ENCODE measurements at places on chromosomes 4 and X.

- peak; percentile 17 for DNase-seq
Observed at GRCh38 chr4:164731827-164732474, 22.0 kb upstream of the SMIM31 start.

- no peak for DNase-seq
Observed at GRCh38 chr4:48939785-48940184, 33.2 kb upstream of the OCIAD2 start.

DNA sequence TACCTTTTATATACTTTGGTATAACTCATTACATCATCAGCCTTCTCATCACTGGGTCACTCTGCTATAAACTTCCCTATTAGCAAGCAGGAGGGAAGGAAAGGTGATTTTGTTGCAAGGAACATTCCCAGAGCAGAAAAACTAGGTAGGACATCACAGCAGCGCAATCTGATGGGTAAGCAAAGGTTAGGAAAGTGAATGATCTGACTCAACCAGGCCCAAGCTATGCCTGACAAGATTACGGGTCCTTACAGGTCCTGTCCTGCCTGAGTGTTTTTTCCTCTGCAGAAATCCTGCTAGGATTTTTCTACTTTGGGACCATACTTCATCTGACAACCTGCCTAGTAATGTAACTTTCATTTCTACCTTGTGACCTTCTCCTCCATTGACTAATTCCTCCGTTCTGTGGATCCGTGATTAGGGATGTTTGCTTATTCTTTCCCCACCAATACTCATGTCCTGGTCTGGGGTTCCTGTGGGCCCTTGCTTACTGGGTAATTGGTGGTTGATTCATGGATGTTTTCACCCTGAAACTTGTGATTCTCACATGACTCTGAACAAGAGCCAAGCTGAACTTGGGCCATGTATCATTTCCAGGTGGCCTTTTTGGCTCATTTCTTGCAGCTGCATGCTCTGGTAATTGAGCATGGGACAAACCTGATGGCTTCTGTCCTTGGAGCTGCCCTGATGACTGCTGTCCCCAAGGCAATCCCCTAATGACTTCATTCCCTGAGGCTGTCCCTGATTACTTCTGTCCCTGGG is 111.9 kb upstream of the KIT start:
- no peak for DNase-seq

DNA sequence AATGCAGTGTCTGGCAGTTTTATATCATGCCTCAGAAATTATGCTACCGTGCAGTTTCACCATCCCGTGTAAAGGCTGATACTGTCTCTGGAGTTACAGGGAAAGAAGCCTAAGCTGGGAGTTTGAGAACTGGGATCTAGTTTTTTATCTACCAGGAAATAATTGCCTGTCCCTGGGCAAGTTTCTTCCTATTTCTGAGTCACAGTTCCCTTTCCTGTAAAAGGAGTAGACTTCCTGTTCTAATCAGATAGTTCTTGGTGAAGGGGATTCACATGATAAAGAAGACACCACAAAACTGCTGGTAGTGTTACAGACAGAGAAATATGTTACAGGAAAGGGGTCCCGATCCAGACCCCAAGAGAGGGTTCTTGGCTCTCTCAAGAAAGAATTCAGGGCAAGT is 17.1 kb downstream of the HERC3 start:
- DNase-seq: no peak

DNA sequence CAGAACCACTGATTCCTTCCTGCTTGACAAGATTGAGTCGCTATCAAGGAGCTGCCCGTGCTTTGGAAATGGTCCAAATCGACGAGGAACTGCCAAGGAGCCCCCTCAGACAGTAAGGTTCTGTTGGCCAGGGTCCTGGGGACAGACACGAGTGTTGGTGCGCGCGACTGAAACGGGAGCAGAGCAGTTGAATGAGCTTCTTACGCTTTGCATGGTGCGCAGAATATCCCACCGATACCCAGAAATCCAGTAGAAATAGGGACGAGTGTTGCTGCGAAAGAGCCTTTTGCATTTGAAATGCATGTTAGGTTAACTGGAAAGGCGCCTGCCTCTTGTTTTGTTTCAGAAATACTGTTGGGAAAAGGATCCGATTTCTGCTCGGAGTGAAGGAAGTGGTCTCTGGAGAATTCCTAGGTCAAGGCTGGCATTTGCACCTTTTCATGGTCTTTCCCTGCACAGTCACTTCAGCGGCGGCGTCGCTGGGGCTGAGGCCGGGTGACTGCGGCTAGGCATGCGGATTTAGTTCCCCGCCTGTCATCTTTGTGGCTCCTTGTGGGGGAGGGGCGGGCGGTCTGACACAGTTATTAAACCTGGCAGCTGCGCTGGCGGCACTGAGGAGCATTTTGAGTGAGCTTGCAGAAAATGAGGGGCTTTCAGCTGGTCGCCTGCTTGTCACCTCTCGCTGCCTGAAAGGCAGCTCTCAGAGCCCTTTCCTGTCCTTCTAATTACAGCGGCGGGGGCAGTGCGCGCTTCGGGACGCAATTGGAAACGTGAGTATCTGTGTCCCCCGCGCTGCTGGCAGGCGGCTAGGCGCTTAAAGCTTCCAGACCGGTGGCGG is 51.5 kb upstream of the TRIM2 start:
- peak; percentile 17 for DNase-seq

GRCh38 chr4:128793859-128794672 is 15.4 kb upstream of the JADE1 start:
- DNase-seq: no peak

GRCh38 chrX:147376601-147377422 is 534.9 kb upstream of the FMR1 start:
- no peak for DNase-seq

GRCh38 chrX:151167791-151168345 is 8.5 kb upstream of the GPR50 start:
- DNase-seq: no peak

DNA sequence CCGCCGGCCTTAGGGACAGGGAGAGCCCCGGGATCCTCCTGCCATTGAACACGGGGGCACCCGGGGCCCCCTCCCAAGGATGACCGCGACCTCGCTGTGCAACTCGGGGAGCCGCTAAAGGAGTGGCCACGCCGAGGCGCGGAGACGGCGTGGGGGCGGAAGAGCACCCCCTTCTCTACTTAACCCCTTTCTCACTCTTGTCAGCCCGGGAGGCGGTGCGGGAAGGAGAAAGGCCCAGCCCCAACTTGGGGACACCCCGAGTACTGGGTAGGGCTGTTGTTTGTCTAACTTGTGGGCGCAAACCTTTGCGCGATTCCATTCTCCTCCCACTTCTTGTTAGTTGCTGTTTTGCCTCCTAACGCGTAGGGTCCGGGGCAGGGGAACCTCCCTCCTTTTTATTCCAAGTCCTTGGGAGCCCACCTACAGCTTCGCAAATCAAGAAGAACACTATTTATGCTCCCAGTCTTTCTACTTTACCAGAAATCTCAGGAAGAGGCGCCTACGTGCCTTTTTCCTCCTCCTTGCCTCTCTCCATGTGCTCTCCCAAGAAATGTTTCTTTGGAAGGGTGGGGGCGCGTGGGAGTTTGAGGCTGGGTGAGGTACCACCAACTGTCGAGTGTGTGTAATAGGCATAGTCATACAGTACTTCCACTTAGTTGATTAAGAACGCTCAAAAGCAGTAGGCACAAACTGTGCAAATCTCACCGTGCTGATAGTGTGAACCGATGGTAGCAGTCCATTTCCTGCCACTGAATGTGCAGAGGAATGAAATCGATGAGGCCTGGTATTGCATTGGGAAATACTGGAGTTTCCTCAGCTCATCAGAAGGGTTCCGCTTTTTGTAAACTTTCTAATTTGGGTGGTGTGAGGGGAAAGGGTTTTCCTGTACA is 813 bp downstream of the DIAPH2 start:
- DNase-seq: peak; percentile 0

DNA sequence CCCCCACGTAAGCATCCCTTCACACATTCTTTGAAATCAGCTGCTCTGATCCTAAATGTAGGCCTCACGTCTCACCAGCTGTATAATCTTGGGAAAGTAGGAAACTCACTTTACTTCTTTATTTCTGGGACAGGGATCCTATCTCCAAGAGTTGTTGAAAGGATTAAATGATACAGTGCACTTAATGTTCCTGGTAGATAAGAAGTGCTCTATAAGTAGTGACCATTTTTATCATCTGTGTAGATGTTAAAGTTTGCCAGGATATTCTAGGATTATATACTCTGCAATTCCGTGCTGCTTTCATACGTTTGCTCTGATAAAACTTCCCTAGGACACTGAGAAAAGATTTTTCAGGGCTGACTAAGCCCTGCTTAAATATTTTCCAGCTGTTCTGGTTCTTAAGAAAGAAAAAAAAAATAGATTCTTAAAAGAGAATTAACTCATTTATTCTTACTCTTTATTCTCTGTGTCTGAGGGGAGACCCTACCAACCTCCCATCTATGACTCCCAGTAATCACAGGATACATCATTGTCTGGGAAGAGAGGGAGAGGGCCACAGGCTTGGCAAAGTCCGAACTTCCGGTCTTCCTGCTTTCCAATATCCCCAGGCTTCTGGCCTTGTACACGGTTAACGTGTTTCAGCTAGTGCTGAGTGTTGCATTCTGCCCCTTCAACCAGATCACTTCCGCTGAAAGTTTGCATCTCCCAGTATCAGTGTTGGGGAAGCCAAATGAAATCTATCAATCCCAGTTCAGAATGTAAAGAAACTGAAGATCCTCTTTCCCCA is 269.2 kb downstream of the TRIML1 start:
- DNase-seq: no peak

DNA sequence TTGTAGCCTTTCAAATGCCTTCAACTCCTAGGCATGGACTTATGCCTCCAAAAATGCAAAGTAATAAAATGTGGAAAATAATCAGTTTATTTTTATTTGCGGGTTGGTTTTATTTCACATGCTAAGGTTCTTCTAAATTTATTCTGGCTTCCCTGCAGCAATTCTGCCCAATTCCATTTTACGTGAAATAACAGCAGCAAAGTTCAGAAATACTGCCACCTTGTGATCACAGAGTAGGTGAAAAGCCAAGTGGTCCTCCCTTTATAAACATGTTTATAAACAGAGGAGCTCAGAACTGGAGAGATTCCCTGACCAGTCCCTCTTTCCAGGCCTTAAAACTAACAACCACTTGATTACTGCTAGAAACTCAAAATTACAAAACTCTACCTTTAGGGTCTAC is 14.7 kb upstream of the DCHS2 start:
- no peak for DNase-seq

GRCh38 chrX:148314876-148315275 is 185.5 kb upstream of the AFF2 start:
- DNase-seq: no peak

- DNase-seq: no peak
Observed at GRCh38 chrX:137748827-137749226, 182.9 kb downstream of the ZIC3 start.

- DNase-seq: no peak
Observed at GRCh38 chr4:7358100-7358735, 76.5 kb downstream of the PSAPL1 start.

- DNase-seq: no peak
Observed at GRCh38 chrX:17485391-17485790, 110.4 kb downstream of the NHS start.

- DNase-seq: no peak
Observed at GRCh38 chr4:187065396-187065795, 341.7 kb upstream of the FAT1 start.

GRCh38 chr4:105887508-105887907 is 7.8 kb upstream of the NPNT start:
- no peak for DNase-seq

DNA sequence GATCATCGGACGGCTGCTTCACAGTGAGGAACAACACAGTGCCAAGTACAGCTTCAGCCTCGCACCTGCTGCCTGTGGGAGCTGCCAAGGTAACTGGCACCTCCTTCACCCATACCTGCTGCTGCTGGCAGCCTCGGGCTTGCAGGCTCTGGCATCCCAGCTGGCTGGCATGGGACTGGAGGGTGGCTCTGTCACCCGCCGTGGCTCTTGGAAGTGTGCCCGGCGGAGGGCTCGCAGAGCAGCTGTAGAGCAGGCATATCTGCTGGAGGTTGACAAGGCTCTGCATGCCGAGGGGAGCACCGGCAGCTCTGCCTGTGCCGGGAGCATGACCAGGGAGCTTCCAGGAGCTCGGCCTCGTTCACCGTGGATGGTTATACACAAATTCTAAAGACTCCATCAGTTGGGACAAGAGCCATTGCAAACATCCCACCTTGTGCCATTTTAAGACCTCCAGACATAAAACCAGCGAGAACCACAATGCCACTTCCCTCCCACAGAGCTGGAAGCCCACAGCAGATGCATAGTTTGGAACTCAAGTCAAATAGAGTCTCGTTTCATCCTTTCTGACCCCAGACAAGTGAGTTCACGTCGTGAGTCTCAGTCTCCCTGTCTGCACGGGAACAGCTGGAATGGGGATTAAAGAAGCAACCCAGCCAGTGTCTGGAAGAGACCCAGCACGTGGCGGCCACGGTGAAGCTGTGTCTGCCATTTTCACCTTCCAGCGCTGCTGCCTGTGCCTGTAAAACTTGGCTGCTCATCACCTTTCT is 84.3 kb upstream of the PSAPL1 start:
- DNase-seq: no peak

DNA sequence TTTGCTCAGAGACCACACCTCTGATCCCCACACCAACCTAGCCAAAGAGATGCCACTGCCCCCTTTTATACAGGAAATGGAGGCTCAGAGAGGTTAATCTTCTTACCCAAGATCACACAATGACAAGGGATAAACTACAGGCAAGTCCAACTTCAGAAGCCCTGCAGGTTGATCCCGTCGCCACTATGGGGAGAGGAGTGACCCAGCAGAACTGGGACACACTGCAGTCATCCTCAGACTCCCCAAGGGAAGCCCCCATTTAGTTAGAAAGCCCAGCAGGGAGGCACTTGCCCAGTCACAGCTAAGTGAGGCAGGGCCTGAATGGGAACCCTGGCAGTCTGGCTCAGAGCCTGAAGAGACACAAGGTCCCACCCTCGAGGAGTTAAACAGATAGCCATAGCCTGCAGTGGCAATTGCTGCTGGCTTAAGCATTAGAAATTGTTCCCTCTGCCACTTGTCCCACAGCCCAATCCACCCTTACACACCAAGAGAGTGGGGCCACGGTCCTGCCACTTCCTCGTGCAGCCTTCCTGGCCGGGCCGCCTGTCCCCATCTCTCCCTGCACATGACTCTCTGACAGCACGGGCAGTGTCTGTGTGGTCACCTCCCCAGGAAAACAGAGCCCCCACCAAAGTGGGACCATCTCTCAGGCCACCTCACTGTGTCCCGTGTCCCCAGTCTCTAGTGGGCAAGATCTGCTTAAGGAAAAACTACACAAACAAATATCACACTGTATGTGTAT is 2.7 kb downstream of the JAKMIP1 start:
- DNase-seq: no peak

Measured in stimulated activated CD8-positive, alpha-beta memory T cell treated with anti-CD3 and anti-CD28 coated beads, Interleukin-2, amount 100 ng/mL, for 1 hour (primary cell).